ENCODE measurements at places on chromosomes 11 and 22. TPM values are rescaled to one million over a fixed set of nuclear protein-coding genes. Genes with fewer than 3 reads are reported as not detected.

Gene TRMU
- total RNA-seq: 33.4 TPM

GRCh38 chr11:74927496-74927895 lies 21.4 kb downstream of the XRRA1 start:
- DNase-seq: no peak
- H3K27ac ChIP-seq: no peak overlapping the region
- H3K36me3 ChIP-seq: no peaks in the 10 kb centered on the region
- no peak overlapping the region for H3K4me3 ChIP-seq

Gene SOX10
- 1.5 TPM for total RNA-seq

Gene FIBIN
- 67.5 TPM for total RNA-seq

Gene MRGPRX4
- total RNA-seq: not detected

GRCh38 chr11:35566885-35567284 lies 41.5 kb upstream of the PAMR1 start:
- H3K4me3 ChIP-seq: no peak overlapping the region
- H3K27me3 ChIP-seq: no peaks in the 10 kb centered on the region
- DNase-seq: no peak
- H3K36me3 ChIP-seq: no peaks in the 10 kb centered on the region
- no peak overlapping the region for H3K27ac ChIP-seq

Gene ME3
- total RNA-seq: 18.3 TPM

DNA sequence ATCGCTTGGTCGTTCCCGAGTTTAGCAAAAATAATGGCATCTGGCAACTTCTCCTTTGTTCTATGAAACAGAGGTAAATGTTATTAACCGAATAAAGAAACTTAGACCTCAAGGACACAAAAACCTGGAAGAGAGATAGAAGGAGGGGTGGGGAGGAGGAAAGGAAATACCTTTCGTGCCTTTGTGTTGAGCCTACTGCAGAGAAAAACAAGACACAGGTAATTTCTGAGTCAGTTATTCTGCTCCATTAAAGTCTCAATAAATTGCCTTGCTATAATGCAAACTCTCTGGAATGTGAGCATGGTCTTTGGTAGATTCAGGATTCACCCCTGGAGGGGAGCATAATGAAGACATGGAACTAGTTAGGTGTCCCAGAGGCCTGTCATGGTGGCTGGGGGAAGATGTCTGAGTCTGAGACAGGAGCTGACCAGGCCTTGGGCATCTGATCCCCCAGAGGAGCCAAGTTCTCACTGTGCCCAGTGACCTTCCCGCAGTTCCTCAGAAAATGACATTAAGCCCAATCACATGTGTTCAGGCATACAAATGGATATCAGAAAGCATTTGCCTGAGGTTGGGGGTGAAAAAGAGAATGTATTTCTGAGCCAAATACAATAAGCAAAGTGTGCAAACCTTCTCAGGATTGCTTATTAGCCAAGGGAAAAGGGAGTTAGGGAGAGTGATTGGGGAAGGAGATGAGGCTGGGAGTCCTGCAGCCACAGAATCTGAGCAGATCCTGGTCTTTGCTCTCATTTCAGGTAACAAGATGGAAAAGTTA lies 72.6 kb upstream of the CADM1 start:
- H3K4me3 ChIP-seq: no peak overlapping the region
- H3K27me3 ChIP-seq: no peaks in the 10 kb centered on the region
- no peak for DNase-seq
- no peaks in the 10 kb centered on the region for H3K36me3 ChIP-seq

Gene TMPRSS5
- total RNA-seq: not detected

DNA sequence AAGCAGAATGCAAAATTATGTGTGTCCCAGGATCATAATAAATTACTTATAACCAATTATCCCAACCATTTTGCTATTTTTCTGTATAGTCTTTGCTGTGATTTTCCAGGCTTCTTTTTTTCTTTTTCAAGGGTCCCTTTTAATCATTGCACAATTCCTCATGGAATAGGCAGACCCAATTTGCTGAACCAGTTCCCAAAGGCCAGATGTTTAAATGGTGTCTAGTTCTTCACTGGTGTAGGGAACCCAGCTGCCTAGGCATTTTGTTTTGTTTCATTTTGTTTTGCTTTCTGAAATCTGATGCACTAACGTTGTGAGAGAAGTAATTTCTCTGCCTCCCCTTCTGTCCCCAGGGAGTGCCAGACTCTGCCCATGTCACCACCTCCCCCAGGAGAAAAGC lies 60.4 kb downstream of the CHST1 start:
- H3K27ac ChIP-seq: no peak overlapping the region
- no peak overlapping the region for H3K4me3 ChIP-seq
- no peaks in the 10 kb centered on the region for H3K27me3 ChIP-seq
- H3K36me3 ChIP-seq: no peaks in the 10 kb centered on the region

Gene CD3E
- total RNA-seq: 1.9 TPM

GRCh38 chr22:21443057-21443734 lies 24.0 kb upstream of the TMEM191C start:
- no peak for DNase-seq
- peaks cover 19% of the 10 kb centered on the region for H3K36me3 ChIP-seq
- no peak overlapping the region for H3K27ac ChIP-seq
- no peaks in the 10 kb centered on the region for H3K4me1 ChIP-seq
- H3K27me3 ChIP-seq: no peaks in the 10 kb centered on the region
- no peak overlapping the region for H3K4me3 ChIP-seq

GRCh38 chr11:124754309-124754708 lies 2.3 kb upstream of the VSIG2 start:
- H3K4me3 ChIP-seq: no peak overlapping the region
- DNase-seq: no peak
- no peak overlapping the region for H3K27ac ChIP-seq
- H3K36me3 ChIP-seq: no peaks in the 10 kb centered on the region
- H3K4me1 ChIP-seq: peaks cover 20% of the 10 kb centered on the region

- no peak overlapping the region for H3K27ac ChIP-seq
- H3K4me3 ChIP-seq: no peak overlapping the region
- no peaks in the 10 kb centered on the region for H3K4me1 ChIP-seq
- DNase-seq: no peak
- no peaks in the 10 kb centered on the region for H3K36me3 ChIP-seq
- no peaks in the 10 kb centered on the region for H3K27me3 ChIP-seq
Observed at GRCh38 chr11:92594251-92594650, 369.6 kb downstream of the FAT3 start.

- peak overlapping the region; percentile 65 for H3K27ac ChIP-seq
- H3K4me3 ChIP-seq: no peak overlapping the region
- no peak for DNase-seq
- no peaks in the 10 kb centered on the region for H3K36me3 ChIP-seq
- H3K27me3 ChIP-seq: no peaks in the 10 kb centered on the region
Observed at GRCh38 chr11:1693327-1694063, 3.5 kb upstream of the KRTAP5-6 start.

- DNase-seq: no peak
- H3K27me3 ChIP-seq: no peaks in the 10 kb centered on the region
- no peak overlapping the region for H3K4me3 ChIP-seq
- H3K4me1 ChIP-seq: peaks cover 5% of the 10 kb centered on the region
- H3K27ac ChIP-seq: no peak overlapping the region
- no peaks in the 10 kb centered on the region for H3K36me3 ChIP-seq
Observed at GRCh38 chr11:35934981-35935380, 8.9 kb upstream of the LDLRAD3 start.

DNA sequence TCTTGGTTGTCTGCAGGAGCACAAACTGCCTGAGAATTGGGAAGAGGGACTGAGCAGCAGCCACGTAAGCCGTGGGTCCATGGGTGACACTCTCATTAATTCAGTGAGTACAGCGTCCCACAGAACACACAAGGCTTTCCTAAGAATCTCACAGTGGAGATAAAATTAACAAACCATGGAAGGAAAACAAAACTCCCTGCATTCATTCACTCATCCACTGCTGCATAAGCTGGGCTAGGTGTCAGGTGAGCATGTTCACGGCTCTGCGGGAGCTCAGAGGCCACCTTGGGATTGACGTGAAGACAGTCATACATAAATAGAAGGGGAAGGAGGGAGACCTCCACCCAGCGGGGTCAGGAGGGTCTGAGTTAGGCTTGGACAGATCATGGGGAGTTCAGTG lies 1442.7 kb downstream of the TBC1D22A start:
- H3K4me1 ChIP-seq: no peaks in the 10 kb centered on the region
- no peak overlapping the region for H3K4me3 ChIP-seq
- no peaks in the 10 kb centered on the region for H3K27me3 ChIP-seq
- H3K36me3 ChIP-seq: no peaks in the 10 kb centered on the region
- H3K27ac ChIP-seq: no peak overlapping the region
